ENCODE measurements at places on chromosomes 4 and X.

- no peak for DNase-seq
Observed at GRCh38 chr4:90515191-90515590, 388.0 kb downstream of the CCSER1 start.

GRCh38 chrX:2627272-2627867 lies 63.7 kb upstream of the CD99 start:
- no peak for DNase-seq

DNA sequence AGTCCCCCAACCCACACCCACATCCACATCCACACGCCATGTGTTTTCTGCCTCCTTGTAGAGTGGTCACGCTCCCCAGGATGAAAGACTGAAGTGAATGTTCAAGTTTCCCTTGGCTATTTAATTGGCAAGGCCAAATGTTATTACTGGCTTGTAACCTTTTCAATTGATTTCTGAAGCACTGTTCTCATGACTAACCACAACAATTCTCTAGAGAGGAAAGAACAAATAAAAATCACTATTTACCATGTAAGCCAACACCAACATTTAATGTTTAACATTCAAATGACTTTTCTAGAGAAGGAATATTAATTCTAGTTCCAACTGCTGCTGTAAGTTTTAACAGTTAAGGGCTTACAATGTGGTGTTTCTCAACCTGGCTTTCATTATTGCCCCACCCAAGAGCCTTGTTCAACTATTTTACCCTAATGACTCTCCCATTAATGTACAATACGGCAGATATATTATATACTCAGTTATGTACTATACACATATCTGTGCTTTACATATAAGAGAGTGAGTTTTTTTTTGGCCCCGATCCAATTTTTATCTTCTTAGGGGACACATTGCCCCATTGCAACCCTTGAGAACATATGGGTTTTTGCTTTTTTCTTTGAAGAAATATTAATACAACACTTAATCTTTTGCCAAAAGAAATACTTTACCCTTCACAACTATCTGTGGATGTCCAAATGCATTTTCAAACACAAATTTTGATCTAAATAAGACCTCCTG lies 46.5 kb downstream of the RELL1 start:
- DNase-seq: no peak

- no peak for DNase-seq
Observed at GRCh38 chrX:17052210-17052609, 105.8 kb downstream of the REPS2 start.

- DNase-seq: no peak
Observed at GRCh38 chrX:19672222-19672812, 157.0 kb upstream of the MAP3K15 start.

DNA sequence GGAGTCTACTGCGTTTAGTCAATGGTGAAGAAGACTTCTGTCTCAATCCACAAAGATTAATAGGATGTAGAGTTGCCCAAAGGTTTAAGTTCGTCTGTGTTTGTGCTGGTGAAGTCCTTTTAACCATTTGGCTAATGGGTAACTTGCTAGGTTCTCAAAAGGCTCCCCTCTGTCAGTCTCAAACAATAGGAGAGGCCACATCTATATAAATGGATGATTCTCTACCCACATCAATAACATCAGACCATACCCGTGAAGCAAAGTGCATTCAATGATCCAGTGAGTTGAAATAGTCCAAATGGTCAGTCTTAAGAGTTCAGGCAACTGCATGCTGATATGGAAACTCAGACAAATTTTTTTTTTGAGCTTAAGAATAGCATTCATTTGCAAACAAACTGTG lies 28.1 kb downstream of the RS1 start:
- DNase-seq: no peak

GRCh38 chr4:81424816-81425755 lies 46.6 kb downstream of the RASGEF1B start:
- no peak for DNase-seq

- DNase-seq: no peak
Observed at GRCh38 chrX:48919360-48919841, 577 bp upstream of the PIM2 start.

DNA sequence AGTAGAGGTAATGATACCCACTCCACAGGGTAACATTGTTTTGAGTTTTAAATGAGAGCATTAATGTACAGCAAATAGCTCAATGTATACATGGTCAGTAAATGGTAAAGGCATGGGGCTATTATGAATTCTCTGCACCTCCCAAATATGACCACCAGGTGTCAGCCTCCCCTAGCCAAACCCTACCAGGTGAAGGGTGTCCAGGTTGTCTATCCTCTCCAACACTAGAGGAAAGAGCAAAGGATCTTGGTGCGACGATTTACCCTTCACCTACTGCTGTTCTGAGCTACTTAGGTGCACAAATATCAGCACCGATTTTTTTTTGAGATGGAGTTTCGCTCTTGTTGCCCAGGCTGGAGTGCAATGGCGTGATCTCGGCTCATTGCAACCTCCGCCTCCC lies 26.5 kb upstream of the XIAP start:
- DNase-seq: peak; percentile 53
